A549 treated with RU486 at 1 μM for 4 hours (cell line): ENCODE measurements at places on chromosomes 4 and X. TPM values are rescaled to one million over a fixed set of nuclear protein-coding genes. Genes with fewer than 3 reads are reported as not detected.

Gene HUWE1
- total RNA-seq = 64.5 to 75.1 TPM (median 67.1 TPM) in 5 replicates

Gene TMPRSS11B
- total RNA-seq = not detected in 5 replicates

Gene SLC16A2
- total RNA-seq = 24.6 to 29.4 TPM (median 26.4 TPM) in 5 replicates

Gene SHROOM4
- total RNA-seq = not detected in 5 replicates

Gene CABS1
- total RNA-seq = not detected in 5 replicates

Gene GABRG1
- not detected in 5 replicates for total RNA-seq

Gene VCX
- total RNA-seq = not detected in 5 replicates

Gene GSX2
- not detected in 5 replicates for total RNA-seq

Gene AR
- 2.8 to 3.8 TPM (median 3.6 TPM) in 5 replicates for total RNA-seq

Gene TKTL2
- not detected in 5 replicates for total RNA-seq

Gene ADAMTS3
- total RNA-seq = 0.01 to 0.09 TPM (median 0.06 TPM) in 3 of 5 replicates, not detected in the others

Gene XAGE1A
- total RNA-seq = 12.2 to 35.3 TPM (median 24.0 TPM) in 3 of 5 replicates, not detected in the others

Gene MAML3
- total RNA-seq = 9.3 to 13.0 TPM (median 12.5 TPM) in 5 replicates

Gene RHOXF2
- not detected in 5 replicates for total RNA-seq

Gene KLHL5
- total RNA-seq = 45.3 to 63.6 TPM (median 52.2 TPM) in 5 replicates

Gene PLRG1
- 54.8 to 60.6 TPM (median 57.7 TPM) in 5 replicates for total RNA-seq

Gene NLGN4X
- total RNA-seq = not detected in 5 replicates

Gene STATH
- not detected in 5 replicates for total RNA-seq

Gene TMEM255A
- 0.06 to 0.14 TPM (median 0.08 TPM) in 5 replicates for total RNA-seq

Gene NALF2
- 4.8 to 5.9 TPM (median 5.5 TPM) in 5 replicates for total RNA-seq

Gene GUCY1A1
- total RNA-seq = not detected in 5 replicates

Gene C1QTNF7
- total RNA-seq = not detected in 5 replicates

Gene ANKRD50
- total RNA-seq = 2.4 to 5.6 TPM (median 4.7 TPM) in 5 replicates

Gene SPACA5
- total RNA-seq = not detected in 5 replicates

Gene RIPPLY1
- total RNA-seq = 0.10 to 0.30 TPM (median 0.19 TPM) in 3 of 5 replicates, not detected in the others

Gene ATP10D
- 2.2 to 3.3 TPM (median 2.8 TPM) in 5 replicates for total RNA-seq

Gene CACNA1F
- total RNA-seq = not detected in 5 replicates
